EH (cell line): ENCODE measurements at places on chromosomes 2 and 18.

DNA sequence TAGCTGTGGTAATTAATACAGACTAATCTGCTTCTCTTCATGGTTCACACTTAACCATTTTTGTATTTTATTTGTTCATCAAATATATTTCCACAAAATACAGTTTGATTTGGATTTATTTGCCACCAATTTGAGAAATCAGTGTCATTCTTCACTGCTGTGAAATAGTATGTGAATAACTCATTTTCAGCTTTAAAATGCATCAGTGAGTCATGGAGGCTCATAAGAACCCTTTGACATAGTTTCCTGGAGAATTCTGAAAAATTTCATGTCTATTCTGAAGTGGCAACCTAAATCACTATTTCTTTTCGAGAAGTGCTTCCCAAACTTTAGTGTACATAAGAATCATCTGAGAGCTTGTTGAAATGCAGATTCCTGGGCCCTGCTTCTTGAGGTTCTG is 1026.7 kb upstream of the ACVR2A start:
- DNase-seq: no peak

DNA sequence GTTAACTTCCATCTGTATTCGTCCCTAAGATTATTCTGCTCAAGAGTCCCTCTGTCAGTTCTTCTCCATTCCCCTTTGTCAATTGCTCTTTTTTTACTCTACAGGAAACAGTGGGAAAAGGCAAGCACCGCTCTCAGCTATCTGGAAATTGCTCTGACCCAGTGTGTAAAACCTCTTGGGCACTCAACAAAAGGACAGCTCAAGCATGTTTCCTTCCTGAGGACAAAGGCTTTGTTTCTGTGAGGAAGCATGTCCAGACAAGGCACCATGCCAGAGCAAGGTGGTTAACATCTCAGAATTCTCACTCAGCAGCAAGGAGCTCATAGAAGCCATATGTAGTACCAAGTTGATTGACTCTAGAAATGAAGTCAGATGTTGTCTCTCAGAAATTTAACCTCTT is 735.6 kb downstream of the TSN start:
- DNase-seq: no peak

GRCh38 chr2:71756280-71756906 is 303.0 kb downstream of the DYSF start:
- peak; percentile 86 for DNase-seq

- DNase-seq: peak; percentile 45
Observed at GRCh38 chr2:128228894-128229293, 89.8 kb downstream of the HS6ST1 start.

GRCh38 chr18:61546590-61546989 is 213.4 kb downstream of the CDH20 start:
- DNase-seq: peak; percentile 91

- peak; percentile 92 for DNase-seq
Observed at GRCh38 chr2:8544786-8545694, 136.8 kb upstream of the ID2 start.

- peak; percentile 24 for DNase-seq
Observed at GRCh38 chr2:235860871-235861270, 307.3 kb downstream of the GBX2 start.

DNA sequence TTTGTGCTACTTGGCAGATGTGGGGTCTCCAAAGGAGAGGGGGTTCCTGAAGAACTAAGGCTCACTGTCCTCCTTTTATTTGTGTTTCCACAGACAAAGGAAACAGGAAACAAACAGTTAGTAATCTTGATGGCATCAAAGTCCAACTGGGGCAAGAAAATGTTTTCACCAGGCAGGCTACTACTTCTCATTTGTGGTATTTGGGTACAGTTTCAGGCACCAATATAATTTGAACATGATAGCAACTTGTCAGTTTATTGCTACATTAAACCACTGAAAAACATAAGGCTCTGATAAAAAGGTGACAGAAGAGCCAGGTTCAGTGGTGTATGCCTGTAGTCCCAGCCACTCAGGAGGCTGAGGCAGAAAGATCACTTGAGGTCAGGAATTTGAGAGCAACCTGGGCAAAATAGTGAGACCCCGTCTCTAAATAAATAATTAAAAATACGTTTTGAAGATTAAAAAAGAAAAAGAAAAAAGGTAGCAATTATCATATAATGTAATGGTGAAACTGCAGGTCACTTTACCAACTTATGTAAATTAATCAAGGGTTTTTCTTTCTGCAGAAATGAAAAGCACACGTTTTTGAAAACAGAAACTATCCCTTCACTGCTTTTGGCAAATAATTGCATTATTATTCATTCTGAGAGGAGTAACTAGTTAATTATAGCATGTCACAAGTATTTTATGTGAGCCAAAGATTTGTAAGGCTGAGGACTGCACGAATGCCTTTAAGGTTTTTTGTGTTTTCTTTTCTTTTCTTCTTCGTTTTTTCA is 157.5 kb upstream of the CAVIN2 start:
- DNase-seq: peak; percentile 7

GRCh38 chr2:54553775-54554174 is 97.6 kb downstream of the SPTBN1 start:
- no peak for DNase-seq

GRCh38 chr2:116095636-116096035 is 1653.2 kb downstream of the DPP10 start:
- DNase-seq: no peak

GRCh38 chr2:102141011-102141943 is 1.3 kb upstream of the IL1R1 start:
- DNase-seq: peak; percentile 97

- no peak for DNase-seq
Observed at GRCh38 chr2:96082211-96083063, 33.9 kb downstream of the ADRA2B start.
